ENCODE measurements at places on chromosomes 2 and 18.

DNA sequence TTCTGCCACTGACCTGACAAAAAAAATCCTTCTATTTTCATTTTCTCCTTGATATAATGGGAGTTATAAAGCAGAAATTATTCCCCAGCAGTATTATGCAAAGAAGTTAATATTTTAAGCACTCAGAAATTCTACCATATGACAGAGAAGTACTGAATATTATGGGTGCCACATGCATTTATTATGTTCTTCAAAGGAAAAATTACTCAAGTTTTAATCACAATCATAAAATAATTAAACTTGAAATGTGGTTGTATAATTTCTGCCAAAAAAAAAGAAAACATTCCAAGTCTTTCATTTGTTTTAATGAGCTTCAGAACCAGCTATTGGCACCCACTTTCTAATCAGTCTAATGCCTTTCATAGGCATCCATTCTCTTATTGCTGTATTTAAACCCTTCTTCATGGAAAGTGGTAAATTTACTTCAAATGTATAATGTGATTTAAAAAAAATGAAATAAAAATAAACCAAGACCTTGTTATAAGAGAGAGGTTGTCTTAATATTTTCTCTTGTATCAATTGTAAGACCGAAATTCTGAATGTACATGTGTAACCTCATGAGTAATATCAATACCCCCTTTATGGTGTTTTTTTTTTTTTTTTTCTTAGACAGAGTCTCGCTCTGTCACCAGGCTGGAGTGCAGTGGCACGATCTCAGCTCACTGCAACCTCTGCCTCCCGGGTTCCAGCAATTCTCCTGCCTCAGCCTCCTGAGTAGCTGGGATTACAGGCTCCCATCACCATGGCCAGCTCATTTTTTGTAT is 302.3 kb downstream of the IRS1 start:
- no peak for DNase-seq

- DNase-seq: no peak
These were observed 48.0 kb downstream of the CDK15 start for GRCh38 chr2:201854221-201854801.

DNA sequence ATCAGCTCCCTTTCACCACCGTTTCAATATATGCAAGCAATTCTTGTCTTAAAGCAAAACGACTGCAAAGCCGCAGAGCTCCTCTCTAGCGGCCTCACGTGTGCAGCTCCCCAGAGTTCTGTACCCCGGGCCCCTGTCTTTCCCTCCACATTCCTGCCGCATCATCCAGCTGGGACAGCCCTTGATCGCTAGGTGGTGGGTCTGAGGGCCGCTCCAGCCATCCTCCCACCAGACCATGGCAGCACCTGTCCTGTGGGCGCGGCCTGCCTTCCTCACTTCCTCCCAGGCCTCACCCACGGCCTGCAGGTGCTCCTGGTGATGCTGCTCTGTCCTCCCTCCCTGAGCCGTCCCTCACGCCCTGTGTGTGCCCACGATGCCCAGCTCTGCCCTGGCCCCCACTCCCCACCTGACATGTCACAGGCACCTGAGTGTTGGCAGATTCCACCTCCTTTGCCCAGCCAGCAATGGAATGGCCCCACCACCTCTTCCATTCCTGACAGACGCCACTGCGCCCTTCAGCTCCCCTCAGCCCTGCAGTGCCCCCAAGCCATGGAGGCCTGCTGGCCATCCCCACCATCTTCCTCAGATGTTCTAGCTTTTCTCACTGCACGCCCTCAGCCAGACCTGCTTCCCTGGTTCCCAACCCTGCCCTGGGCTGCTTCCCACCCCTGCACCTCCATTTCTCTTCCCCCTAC is 15.3 kb upstream of the ALLC start:
- no peak for DNase-seq

DNA sequence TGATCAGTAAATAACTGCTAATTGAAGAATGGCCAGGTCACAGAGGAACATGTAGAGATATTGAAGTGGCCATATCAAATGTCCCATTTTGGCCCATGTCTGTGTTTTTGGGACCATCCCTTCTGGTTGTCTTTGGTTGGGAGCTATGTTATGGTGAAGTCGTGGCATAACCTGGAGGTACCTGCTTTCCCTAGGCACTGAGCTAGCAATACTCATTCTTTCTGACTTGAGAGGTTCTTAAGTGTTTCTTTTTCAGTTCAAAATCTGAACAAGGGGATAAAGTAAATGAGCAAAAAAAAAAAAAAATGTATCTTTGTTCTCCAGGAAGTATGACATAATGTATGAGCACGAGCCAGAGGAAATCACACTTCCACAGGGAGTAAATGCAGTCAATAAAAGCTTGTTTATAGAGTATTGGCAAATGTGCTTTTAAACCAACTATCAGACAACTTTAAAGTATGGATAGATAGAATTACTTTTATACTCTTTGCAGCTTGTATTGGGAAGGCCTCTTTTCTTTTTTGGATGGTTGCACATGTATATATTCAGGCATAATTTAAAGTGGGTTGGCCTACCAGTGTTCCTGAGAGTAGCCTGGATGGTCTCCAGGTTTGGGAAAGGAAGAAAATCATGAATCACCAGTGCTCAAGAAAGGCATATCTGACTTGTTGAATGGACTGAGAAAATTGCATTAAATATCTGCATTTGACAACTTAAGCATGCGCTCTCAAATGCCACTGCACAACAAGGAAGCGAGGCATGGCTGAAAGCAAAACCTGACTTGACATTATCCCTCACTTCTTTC is 125.0 kb downstream of the SPHKAP start:
- no peak for DNase-seq

DNA sequence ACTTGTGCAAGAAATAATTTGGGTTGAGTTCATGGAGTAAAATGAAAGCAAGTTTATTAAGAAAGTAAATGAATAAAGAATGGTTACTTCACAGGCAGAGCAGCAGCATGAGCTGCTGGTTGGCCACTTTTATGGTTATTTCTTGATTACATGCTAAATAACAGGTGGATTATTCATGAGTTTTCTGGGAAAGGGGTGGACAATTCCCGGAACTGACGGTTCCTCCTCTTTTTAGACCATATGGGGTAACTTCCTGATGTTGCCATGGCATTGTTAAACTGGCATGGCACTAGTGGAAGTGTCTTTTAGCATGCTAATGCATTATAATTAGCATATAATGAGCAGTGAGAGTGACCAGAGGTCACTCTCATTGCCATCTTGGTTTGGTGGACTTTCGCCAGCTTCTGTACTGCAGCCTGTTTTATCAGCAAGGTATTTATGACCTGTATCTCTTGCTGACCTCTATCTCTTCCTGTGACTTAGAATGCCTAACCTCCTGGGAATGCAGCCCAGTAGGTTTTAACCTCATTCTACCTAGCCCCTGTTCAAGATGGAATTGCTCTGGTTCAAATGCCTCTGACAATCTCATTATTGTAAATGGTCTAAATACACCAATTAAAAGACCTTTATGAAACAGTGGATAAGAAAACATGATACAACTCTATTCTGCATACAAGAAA is 114.1 kb upstream of the FIGN start:
- DNase-seq: no peak

DNA sequence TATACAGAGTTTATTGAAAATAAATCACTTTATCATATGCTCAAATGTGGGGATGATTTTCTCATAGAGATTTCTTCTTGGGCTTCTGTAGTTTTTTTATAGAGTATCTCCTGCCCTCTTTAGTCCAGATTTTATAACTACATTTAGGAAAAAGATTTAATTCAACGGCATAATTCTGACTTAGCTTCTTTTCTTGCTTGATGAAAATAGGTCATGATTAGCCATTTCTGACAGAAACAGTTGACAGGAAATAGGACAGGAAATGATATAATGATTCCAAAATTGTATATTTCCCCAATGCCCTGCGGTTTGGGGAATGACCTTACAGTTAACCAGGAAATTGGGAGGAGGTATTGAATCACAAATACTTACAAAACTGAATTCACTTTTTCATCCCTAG is 1531.9 kb upstream of the ACVR2A start:
- peak; percentile 67 for DNase-seq

GRCh38 chr2:182144776-182145165 is 159.1 kb downstream of the PPP1R1C start:
- DNase-seq: no peak

GRCh38 chr2:98882971-98883779 is 52.9 kb downstream of the CRACDL start:
- no peak for DNase-seq

DNA sequence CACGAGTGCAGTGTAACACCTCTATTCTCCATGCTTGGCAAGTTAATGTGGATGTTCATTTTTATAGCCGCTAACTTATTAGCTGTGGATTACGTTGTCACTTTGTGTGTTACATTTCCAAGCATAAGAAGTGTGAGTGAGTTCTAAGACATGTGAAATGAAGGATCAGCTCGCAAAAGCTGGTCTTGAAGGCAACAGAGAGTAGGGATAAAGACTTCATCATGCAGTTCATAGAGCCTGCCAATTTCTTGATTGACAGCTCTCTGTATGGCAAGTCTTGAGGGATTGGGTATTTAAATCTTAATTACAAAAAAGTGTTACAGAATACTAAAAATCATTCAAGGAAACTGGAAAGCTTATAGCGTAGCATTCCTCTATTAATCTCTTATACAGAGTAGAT is 25.8 kb upstream of the DPP4 start:
- DNase-seq: no peak

DNA sequence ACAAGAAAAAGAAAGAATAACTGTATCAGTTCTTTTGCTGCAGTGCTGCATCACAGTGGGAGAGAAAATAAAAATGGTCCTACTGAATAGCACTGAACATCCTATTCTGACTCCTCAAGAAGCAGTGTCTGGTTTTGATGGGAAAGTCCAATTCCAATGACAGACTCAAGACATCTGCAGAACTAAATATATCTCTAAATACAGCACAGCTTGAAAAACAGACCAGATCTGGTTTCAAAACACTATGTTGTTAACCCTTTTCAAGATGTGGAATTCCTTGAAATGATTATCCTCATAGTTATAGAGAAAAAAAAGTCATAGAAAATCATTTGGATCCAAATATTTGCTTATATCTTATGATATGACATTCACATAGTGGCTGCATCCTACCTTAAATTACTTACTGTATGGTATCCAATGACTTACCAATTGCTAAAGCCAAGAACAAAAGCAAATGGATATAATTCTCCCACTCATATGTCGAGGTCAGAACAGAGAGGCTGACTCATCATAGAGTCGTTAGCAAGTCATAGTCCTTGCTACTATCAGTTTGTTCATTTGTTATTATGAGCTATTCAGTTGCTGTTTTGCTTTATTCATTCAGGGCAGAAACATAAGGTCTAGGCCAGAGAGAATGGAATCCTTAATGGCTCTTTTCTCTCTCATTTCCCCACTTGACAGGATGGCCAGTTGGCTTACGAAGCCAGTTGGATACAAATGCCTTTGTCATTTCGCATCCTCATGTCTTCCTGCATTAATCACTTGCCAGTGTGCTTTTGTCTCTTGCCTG is 62.5 kb upstream of the ACVR2A start:
- DNase-seq: no peak

- no peak for DNase-seq
These were observed 54.8 kb upstream of the REV1 start for GRCh38 chr2:99544608-99545007.

GRCh38 chr2:172137109-172137508 is 34.4 kb upstream of the DLX2 start:
- no peak for DNase-seq

- DNase-seq: no peak
These were observed 60.8 kb upstream of the STAM2 start for GRCh38 chr2:152236191-152236925.

DNA sequence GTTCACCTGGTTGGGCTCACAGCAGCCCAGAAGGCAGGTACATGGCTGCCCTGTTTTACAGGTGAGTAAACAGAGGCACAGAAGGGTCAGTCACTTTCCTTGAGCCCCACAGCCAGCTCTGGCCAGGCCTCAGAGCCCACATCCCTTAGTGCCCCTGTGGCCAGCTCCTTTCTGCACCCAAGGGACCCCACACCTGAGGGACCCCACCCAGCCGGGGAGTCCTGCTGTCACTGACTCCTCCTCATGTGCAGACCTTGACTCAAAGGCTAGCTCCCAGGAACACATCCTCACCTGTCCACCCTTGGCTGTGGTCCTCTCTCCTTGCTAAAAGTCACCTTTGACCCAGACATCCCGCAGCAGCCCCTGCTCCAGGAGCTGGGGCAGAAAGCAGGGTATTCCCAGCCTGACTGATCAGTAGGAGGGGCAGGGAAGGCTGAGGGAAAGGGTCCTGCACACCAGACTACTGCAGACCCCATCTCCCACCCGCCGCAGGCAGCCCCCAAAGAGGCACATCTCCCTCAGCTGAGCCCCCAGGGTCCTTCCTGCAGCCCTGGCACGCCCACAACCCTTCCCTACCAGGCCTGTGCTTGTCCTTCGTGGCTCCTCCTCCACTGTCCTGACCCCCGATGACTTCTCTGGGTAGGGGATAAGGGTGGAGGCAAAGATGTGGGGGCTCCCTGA is 9.8 kb upstream of the ARHGEF4 start:
- no peak for DNase-seq
